Breast epithelium (tissue), 4 donors: ENCODE measurements at places on chromosomes 16 and 17.

DNA sequence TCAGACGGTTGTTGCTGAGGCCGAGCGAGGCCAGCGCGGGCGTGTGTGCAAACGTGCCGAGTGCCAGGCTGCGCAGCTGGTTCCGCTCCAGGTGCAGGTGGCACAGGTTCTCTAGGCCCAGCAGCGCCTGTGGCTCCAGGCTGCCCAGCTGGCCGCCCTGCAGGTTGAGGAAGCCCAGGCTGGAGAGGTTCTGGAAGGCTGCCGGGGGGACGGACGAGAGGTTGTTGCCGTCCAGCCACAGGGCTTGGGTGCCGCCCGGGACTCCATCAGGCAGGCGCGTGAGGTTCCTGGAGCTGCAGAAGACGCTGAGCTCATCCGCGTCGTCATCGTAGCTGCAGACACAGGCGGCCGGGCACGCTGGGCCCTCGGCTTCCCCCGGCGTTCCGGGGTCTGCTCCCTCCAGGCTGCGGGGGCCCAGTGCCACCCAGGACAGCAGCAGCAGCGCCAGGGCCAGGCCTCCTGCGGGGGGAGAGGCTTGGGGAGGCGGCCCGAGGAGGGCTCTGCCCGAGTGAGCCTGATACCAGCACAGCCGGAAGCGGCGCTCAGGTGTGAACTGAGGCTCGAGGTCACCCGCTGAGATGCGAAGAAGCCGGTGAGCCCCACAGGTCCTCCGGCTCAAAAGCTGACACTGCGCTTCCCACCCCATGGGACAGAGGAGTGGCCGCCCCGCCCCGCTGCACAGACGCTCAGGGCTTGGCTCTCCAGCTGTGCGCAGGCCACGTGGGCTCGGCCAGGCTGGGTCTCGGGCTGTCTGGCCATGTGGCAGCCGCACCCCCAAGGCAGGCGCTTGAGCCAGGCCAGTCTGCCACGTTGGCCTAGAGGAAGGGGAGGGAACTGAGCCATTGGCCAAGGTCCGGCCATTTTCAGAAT is 1.3 kb downstream of the IGFALS start:
- no peak for DNase-seq

DNA sequence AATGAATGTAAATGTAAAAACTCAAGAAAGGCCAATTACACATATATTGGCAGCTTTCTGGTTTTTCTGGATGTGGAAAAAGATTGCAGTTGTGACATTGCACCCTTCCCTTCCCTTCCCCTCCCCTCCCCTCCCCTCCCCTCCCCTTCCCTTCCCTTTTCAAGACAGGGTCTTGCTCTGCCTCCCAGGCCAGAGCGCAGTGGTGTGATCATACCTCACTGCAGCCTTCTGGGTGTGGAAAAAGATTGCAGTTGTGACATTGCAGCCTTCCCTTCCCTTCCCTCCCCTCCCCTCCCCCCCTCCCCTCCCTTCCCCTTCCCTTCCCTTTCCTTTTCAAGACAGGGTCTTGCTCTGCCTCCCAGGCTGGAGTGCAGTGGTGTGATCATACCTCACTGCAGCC is 41.7 kb downstream of the PIK3R5 start:
- DNase-seq = no peak

DNA sequence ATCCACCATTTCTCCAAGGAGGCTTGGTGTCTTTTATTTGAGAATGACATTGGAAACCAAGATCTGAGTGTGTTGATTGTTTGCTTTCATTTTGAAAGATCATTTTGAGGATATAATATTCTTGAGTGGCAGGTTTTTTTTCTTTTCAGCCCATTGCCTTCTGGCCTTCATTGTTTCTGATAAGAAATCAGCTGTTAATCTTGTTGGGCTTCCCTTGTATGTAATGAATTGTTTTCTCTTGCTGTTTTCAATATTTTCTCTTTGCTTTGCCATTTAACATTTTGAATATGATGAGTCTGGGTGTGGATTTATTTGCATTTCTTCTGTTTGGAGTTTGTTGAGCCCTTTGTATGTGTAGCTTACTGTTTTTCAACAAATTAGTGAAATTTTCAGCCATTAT is 22.0 kb downstream of the PRSS54 start:
- DNase-seq = no peak

DNA sequence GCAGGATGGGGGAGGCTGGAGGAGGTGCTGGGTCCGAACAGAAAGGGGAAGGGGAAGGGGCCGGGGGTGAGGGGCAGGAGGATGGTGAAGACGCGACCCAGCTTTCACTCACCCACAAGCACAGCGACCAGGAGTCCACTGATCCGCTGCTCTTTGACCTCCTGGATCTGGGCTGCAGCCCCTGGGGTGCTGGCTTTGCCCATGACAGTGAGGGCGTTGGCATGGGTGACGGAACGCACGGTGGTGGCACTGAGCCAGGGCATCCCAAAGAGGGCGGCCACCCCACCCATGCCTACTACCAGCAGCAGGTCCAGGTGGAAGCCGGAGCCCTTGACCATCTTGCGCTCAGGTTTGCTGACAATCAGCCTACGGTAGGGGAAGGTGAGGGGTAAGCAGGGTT is 14.9 kb downstream of the SLC4A1 start:
- DNase-seq = no peak

- DNase-seq = no peak
These were observed 16.0 kb downstream of the CSNK1D start for GRCh38 chr17:82257473-82257872.

DNA sequence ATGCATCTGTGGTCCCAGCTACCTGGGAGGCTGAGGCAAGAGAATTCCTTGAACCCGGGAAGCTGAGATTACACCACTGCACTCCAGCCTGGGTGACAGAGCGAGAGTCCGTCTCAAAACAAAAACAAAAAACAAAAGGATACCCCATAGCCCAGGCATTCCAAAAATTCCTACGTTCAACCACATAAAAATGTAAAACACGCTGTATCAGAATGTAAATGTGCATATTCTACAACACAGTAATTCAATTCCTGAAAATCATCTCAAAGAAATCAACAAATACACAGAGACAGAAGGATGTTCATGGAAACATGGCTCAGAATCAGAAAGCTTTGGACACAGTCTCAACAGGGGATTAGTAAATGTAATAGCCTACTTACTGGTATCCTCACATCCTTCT is 33.0 kb downstream of the COG7 start:
- DNase-seq = no peak

- no peak for DNase-seq
These were observed 37.5 kb upstream of the SSTR5 start for GRCh38 chr16:1035066-1035415.

- no peak for DNase-seq
These were observed 66.5 kb downstream of the CYB561 start for GRCh38 chr17:63379636-63380035.

DNA sequence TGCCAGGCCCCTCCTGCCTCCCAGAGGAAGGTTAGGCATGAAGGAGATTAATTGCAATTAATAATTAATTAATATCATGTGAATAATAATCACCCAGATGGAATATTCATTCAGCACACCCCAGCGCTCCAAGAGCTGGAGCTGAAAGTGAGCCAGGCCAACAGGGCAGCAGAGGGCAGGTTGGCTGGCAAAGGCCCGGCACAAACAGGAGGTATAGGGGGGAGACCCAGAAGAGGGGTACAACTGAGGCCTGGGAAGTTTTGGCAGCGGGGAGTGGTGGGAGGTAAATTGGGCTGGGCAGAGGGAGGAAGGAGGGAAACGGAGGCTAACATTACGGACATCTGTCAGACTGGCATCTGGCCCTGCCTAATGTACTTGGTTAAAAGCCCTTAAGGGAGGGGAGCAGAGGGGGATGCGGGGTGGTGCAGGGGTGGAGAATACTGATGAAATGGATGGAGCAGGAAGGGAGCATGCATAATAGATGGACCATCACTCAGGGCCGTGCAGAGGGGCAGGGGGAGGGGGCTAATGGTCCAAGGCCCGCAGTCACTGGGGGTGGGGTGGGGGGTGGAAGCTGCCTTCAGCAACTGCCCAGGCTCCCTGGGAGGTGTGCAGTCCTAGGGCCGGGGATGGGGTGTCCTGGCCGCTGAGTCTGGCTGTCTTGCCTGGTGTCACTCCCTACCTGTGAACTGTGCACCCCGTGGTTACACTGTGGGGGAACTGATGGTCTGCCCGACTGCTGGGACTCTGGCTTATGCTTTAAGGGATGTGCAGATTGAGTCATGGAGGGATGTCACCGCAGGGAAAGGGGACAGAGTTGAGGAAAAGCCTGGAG is 1.9 kb downstream of the ADAM11 start:
- no peak for DNase-seq

- no peak for DNase-seq
These were observed 8.5 kb downstream of the B3GNT9 start for GRCh38 chr16:67142342-67142741.

- DNase-seq = no peak
These were observed 54.2 kb upstream of the PMFBP1 start for GRCh38 chr16:72226136-72226535.

- no peak for DNase-seq
These were observed 4.2 kb downstream of the CYTH1 start for GRCh38 chr17:78777881-78778280.

DNA sequence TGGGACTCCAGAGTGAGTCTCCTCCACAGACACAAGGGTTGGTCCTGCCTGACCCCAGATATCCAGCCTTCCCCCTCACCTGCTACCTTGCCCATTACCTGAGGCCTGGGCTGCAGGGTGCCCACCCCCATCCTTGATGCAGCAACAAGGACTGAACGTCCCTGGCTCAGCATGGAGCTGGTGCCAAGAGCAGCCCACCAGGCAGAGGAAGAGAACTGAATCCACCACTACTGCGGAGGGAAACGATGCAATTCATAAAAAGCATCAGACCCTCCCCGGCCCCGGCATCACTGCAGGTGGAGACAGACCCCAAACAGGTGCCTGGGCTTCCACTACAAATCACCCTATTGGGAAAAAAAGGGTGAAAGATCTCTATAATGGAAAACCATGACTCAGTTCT is 131.0 kb upstream of the TNRC6C start:
- DNase-seq = no peak

- no peak for DNase-seq
These were observed 9.0 kb downstream of the CUEDC1 start for GRCh38 chr17:57945996-57946797.

DNA sequence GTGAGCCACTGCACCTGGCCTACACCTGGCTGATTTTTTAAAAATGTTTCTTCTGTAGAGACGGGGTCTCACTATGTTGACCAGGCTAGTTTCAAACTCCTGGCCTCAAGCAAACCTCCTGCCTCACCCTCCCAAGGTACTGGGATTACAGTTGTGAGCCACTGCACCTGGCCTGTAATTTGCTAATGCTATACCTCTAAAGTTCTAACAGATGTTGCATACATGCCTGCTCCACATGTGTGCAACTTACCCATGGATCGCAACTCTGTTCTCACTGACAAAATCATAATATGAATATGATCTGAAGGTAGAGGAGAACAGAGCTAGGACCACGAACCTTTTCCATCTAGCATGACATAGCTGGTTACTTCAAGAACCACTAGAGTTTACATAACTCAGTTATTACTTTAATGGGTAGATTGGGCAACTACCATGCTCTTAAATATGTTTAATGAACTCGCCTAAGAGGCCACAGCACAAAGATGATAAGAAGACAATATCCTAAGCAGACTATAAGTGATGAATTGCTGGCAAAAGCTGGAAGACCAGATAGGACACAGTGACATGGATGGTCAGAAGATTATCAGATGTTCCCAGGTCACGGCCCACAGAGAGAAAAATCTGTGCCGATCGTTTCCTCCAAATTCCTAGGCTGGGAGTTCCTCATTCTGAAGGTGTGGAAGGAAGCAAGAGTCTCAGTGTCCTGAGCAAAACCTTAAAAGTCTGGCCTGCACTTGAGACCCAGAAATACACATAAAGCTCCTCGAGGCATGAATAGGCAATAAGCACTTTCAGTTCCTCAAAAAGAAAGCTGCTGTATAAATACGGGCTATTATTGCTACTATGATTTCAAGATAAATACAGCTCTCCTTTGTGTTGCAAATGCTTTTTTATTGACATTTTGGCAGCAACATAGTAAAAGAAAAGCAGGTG is 53.6 kb upstream of the ICAM2 start:
- no peak for DNase-seq

GRCh38 chr16:23423496-23424049 is 29.4 kb downstream of the COG7 start:
- peak; percentile 95 for DNase-seq

DNA sequence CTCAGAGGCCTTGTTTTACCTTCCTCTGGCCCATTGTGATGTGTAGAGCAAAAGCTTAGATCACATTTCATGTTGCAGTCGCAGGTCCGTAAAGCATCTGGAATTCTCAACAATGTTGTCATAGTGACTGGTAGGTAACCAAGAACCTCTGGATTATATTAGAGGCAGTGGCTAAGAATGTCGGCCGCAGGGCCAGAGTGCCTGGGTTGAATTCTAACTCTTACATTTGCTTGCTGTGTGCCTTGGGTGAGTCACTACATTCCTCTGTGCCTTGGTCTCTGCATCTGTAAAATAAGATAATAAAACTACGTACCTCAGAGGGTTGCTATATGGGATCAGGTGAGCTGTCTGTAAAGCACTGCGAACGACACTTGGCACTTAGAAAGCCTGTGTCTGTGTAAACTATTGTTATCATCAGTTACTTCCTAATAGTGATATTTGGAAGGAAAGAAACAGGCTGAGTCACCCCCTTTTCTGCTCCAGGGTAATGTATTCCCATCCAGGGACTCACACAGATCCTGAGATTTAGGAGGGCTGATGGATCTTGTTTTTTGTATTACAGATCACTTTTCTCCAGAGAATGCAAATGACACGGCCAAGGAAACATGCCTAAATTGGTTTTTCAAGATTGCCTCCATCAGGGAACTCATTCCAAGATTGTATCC is 52.2 kb downstream of the VPS35L start:
- no peak for DNase-seq

DNA sequence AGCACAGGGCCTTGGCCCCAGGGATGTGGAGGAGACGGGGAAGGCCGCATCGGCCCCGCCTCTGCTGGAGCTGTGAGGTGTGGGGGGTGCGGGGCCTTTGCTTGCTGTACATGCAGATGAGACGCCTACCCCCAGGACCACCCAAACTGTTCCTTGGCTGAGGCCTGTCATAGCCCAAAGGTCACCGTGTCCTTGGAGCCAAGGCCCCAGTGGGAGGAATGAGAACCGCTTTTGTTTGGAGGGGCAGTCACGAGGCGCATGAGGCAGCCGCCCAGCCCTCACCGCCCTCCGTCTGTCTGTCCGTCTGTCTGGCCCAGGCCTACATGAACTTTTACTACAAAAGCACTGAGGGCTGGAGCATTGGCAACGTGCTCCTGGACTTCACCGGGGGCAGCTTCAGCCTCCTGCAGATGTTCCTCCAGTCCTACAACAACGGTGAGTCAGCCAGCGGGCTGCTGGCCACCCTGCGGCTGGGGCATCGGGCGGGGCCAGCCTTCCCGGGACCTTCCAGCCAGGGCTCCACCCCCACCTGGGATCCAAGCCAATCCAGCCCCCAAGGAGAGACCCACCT is 8.8 kb downstream of the TAX1BP3 start:
- DNase-seq = peak; percentile 37

- no peak for DNase-seq
These were observed 6.3 kb upstream of the CBX4 start for GRCh38 chr17:79845601-79845949.

GRCh38 chr17:19392303-19392702 is 5.3 kb upstream of the MFAP4 start:
- peak; percentile 19 for DNase-seq

GRCh38 chr16:21302454-21302853 is 24.4 kb upstream of the CRYM start:
- DNase-seq = no peak
